ENCODE measurements at places on chromosomes 11 and 22. TPM values are rescaled to one million over a fixed set of nuclear protein-coding genes. Genes with fewer than 3 reads are reported as not detected.
A peak's percentile ranks its signal among the peaks of the same experiment; 100 is the strongest.

CHRNA10 gene
- 0.50 TPM for total RNA-seq

KRTAP5-2 gene
- total RNA-seq = not detected

APOL5 gene
- total RNA-seq = not detected

GRCh38 chr11:33970984-33971466, 79.1 kb upstream of the LMO2 start:
- peak; percentile 42 for DNase-seq

F2 gene
- not detected for total RNA-seq

GRCh38 chr11:44539971-44540370, 25.5 kb upstream of the CD82 start:
- no peak for DNase-seq

- no peak for DNase-seq
These were observed 120.0 kb downstream of the MED15 start for GRCh38 chr22:20627432-20627831.
